ENCODE measurements at places on chromosomes 1 and 21. TPM values are rescaled to one million over a fixed set of nuclear protein-coding genes. Genes with fewer than 3 reads are reported as not detected.

Gene PLA2G2C
- polyA plus RNA-seq: not detected

Gene CKS1B
- 332 TPM for polyA plus RNA-seq

Gene NHLH2
- 0.11 TPM for polyA plus RNA-seq

Gene PRAMEF18
- not detected for polyA plus RNA-seq

Gene AADACL4
- not detected for polyA plus RNA-seq

Gene TSPAN2
- 0.17 TPM for polyA plus RNA-seq

Gene AKR1A1
- 142 TPM for polyA plus RNA-seq

Gene IRF6
- polyA plus RNA-seq: 93.1 TPM

Gene PCP4
- polyA plus RNA-seq: not detected

Gene SCAF4
- 8.9 TPM for polyA plus RNA-seq

Gene FAM151A
- not detected for polyA plus RNA-seq

Gene LCE1A
- 0.53 TPM for polyA plus RNA-seq

Gene AJAP1
- 7.9 TPM for polyA plus RNA-seq

Gene FCER1A
- not detected for polyA plus RNA-seq

Gene CENPF
- polyA plus RNA-seq: 20.2 TPM

Gene PMVK
- 50.9 TPM for polyA plus RNA-seq

Gene LCE2C
- polyA plus RNA-seq: 0.19 TPM

Gene GJA4
- polyA plus RNA-seq: 0.10 TPM

Gene AMIGO1
- polyA plus RNA-seq: 0.48 TPM

Gene LCK
- 0.91 TPM for polyA plus RNA-seq

Gene GPA33
- polyA plus RNA-seq: not detected

Gene HRNR
- polyA plus RNA-seq: not detected

Gene ADCY10
- 0.06 TPM for polyA plus RNA-seq

Gene LHX8
- not detected for polyA plus RNA-seq

Gene HSD11B1
- polyA plus RNA-seq: 0.29 TPM

Data from foreskin keratinocyte (primary cell).